ENCODE measurements at places on chromosomes 3 and 15.

GRCh38 chr3:121989943-121990342, 32.1 kb downstream of the ILDR1 start:
- DNase-seq = peak; percentile 65

DNA sequence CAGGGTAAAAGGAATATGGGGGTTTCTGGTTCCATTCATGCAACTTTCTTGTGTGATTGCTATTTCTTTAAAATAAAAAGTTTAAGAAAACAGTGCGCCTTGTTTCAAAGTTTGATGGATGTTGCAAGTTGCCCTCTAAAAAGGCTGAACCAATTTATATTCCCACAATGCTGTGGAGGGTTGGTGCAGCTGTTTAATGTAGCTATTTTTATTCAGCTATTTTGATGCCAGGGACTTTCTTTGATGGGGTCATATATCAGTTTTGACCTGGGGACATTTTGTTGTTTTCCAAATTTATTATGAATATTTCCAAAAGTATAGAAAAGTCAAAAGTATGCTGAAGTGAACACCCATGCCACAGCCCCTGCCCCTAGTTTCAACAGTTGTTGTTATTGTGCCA, 20.5 kb downstream of the EPHB1 start:
- no peak for DNase-seq

GRCh38 chr3:16546186-16547010, 32.9 kb upstream of the RFTN1 start:
- no peak for DNase-seq

DNA sequence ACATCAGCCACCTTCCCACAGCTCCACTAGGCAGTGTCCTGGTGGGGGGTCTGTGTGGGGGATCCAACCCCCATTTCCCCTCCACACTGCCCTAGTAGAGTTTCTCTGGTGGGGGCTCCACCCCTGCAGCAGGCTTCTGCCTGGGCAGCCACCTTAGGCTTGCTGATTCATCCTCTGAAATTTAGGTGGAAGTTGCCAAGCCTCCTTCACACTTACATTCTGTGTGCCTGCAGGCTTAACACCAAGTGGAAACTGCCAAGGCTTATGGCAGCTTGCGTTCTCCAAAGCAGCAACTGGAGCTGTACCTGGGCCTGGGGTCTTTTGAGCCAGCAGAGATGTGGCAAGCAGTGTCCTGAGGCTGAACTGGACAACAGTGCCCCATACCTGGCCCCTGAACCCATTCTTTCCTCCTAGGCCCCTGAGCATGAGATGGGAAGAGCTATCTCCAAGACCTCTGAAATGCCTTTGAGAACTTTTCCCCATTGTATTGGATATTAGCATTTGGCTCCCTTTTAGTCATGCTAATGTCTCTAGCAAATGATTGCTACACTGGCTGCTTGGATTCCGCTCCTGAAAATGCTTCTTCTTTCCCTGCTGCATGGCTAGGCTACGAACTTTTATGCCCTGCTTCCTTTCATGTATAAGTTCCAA, 32.5 kb downstream of the CPN2 start:
- DNase-seq = no peak

DNA sequence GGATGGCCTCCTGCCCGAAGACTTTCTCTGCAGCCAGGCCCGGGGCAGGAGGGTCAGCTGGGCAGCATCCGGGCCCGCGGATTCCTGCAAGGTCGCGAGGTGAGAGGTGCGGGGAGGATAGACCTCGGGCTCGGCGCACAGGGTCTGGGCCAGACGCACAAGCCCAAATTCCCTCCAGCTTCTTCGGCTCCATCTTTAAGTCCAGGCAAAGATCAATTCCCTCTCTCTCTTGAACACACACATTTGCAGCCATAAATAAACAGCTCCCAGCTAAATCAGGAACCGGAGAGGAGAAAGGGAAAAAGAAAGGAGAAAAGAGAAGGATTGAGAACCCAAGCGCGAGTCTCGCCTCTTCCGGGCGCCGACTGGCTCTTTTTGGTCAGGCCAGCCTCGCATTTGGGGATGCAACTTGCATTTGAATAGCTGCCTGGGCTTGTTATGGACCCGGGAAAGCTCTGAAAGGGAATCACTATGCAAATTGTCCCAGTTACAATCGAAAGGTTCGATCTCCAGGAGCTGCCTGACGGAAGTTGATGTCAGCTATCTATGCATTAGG, 14.5 kb upstream of the ONECUT1 start:
- no peak for DNase-seq

- DNase-seq = no peak
Measured at GRCh38 chr3:143037867-143038266, 36.5 kb downstream of the U2SURP start.

GRCh38 chr3:18194431-18194830, 230.7 kb downstream of the SATB1 start:
- no peak for DNase-seq

- no peak for DNase-seq
Measured at GRCh38 chr3:40886660-40887425, 312.5 kb upstream of the CTNNB1 start.

- no peak for DNase-seq
Measured at GRCh38 chr3:20028905-20029331, 11.3 kb upstream of the KAT2B start.

GRCh38 chr3:21955406-21955805, 204.4 kb upstream of the ZNF385D start:
- no peak for DNase-seq

DNA sequence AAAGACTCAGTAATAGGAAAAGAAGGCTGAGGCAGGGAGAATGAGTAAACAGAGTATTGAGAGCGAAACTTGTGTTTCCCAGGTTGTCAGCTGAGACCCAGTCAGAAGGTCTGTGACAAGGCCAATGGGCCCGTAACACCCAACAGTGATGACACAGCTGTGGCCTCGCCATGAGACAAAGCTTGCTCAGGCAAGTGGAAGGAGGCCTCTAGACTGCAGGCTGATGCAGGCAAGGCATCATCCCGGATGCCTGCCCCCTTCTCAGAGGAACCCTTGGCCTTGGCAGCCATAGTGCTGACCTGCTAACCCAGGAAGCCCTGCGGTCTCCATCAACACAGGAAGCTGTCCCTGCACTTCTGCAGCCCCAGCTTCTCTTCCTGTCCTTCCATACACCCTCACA, 15.4 kb downstream of the RAB6B start:
- DNase-seq = no peak

- DNase-seq = peak; percentile 64
Measured at GRCh38 chr15:40470423-40471104, at the start of gene CHST14. CHST14 (plus strand) TSS chr15:40470984; CDS start chr15:40471214, 230 bp downstream.

- no peak for DNase-seq
Measured at GRCh38 chr3:142566096-142566495, 12.4 kb downstream of the ATR start.

DNA sequence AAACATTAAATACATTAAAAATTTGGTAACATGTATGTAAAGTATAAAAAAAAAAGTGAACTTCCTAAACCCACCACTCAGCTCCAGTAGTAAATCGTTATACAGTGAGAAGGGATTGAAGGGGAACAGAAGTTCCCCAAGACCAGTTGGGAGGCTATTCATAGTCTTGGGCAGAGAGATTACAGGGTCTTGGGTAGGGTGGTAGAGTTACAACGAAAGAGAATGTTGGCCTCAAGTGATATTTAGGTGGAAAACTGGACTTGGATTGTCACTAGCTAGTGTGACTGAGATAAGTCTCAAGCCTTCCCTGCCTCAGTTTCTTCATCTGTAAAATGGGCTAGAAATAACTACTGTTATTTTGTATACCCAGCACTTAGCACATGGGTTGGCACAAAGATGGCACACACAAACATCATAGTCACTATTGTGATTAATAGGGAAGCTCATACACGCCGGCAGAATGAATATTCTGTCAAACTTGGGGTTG, 431 bp upstream of the YEATS2 start:
- no peak for DNase-seq

GRCh38 chr15:62799919-62800318, 242.6 kb upstream of the TPM1 start:
- no peak for DNase-seq

DNA sequence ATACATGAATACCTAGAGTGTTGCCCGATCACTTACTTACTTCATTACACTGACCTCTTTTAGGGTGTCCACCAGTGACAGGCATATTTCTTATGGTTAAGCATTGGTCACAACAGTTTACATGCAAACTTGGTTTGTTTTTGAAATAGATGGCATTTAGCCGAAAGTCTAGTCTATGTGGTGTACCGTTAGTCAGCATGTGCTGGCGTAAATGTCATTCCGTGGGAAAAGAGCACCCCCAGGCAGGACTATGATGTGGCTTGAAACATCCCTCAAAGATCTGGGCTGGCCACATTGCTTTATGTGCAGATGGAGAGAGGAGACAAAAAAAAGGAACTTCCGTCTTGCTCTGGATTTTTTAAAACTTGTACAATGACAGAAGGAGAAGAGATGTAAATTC, 357.0 kb upstream of the ICE2 start:
- no peak for DNase-seq

DNA sequence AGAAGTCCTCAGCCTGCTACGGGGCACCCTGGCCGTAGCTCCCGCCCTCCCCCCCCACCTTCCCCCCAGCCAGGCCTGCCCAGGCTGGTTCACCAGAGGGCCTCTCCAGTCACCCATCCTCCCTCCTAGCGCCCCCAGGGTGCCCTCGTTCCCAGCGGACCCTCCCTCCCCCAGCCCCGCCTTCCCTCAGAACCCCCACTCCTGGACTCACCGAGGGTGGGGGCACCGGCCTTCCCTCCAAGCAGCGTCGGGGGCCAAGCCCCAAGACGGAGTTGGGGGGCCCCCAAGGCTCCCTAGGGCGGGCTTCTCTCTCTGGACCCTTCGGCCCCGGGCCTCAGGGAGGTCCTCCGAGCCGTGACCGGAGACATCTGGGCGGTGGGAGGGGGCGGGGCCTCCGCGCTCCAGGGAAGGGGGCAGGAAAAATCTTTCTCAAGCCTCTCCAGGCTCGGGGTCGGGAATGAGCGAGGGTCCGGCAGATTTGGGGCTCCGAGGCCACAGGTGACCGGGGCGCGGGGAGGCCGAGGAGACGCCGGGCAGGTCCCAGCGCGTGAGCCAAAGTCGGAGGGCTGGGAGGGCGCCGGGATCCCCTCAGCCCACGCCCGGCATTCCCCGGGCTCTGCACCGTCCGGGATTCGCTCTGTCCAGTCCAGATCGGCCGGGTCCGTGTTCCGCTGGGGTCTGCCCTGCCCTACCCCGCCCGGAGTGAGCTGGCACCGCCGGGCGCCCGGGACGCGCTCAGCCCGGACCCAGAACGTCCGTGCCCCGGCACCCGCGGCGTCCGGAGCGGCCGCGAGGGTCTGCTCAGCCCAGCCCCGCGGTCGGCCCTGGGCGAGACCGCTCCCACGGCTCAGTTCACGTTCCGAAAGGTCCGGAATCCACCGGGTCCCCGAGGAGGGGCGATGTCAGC, 999 bp downstream of the INSYN1 start:
- no peak for DNase-seq

GRCh38 chr3:137854533-137855261, 90.6 kb downstream of the SOX14 start:
- DNase-seq = no peak

GRCh38 chr3:18177271-18177670, 247.9 kb downstream of the SATB1 start:
- no peak for DNase-seq

DNA sequence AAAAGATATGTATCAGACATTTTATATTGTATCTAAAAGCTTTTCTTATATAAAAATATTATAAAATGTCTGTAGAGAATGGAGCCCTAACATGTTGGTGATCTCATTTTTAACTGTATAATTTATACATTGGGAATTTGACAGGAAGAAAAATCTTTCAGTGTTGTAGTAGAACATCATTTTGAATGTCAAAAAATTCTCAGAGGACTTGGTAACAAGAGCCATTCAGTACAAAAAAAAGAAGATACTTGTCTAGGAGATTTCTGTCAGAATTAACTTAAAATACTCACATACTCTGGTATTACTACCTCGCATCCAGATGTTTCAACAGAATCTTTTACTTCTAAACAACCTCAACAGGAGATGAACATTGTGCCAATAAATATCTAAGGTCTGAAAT, 1277.9 kb downstream of the ROBO2 start:
- no peak for DNase-seq

DNA sequence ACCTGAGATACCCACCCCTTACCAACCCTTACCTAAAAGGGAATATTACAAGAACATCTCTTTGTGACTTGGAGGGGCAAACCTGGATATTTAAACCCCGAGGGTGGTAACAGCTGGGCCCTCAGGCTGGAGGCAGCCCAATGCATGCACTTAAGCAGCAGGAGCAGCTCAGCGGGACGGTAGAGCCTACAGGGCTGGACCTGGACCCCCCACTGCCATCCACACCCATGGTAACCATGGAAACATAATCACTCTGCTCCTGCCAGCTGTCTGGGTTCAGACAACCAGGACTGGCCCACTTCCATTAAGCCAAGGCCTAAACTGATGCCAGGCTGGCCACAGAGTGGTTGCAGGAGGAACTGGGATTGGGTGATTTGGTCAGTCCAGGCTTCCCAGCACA, 52.8 kb downstream of the ETFA start:
- no peak for DNase-seq

GRCh38 chr3:96450699-96451098, 363.7 kb upstream of the EPHA6 start:
- no peak for DNase-seq

GRCh38 chr15:86336051-86336788, 256.5 kb downstream of the AGBL1 start:
- no peak for DNase-seq
